ENCODE measurements at places on chromosomes 1 and 21.

DNA sequence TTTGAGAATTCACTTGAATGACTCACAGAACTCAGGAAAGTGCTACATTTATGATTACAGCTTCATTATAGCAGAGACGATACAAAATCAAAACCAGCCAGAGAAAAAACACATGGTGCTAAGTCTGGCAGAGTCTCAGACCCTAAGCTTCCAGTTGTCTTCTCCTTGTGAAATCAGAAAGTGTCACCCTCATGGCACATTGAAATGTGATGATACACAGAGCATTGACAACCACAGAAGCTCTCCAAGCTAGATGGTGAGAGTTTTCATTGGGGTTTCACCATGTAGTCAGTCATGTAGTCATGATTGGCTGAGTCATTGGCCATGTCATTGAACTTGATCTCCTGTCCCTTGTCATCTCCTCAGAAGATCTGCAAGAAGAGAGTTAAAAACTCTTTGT lies 526.6 kb downstream of the MRPL39 start:
- no peak for DNase-seq

- DNase-seq, result no peak
These were observed 49.2 kb upstream of the POFUT2 start for GRCh38 chr21:45336870-45337269.

- DNase-seq, result no peak
These were observed 10.1 kb upstream of the PADI1 start for GRCh38 chr1:17194615-17195528.

DNA sequence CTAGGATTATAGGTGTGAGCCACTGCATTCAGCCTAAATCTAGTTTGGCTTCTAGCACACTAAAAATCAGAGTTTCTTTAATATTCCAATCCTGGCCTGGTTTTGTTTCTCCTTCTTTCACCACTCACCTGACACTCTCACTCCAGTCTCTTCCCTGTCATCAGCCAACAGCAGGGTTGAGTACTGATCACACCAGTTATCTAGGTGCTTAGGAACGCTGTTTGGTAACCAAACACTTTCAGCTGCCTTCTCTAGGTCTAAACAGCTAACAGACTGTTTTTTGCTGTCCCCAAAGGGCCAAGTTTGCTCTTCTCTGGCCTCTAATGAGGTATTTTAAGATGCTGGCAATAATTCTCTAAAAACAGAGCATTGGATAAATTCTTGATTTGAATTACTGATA lies 17.7 kb upstream of the FRRS1 start:
- DNase-seq, result no peak

DNA sequence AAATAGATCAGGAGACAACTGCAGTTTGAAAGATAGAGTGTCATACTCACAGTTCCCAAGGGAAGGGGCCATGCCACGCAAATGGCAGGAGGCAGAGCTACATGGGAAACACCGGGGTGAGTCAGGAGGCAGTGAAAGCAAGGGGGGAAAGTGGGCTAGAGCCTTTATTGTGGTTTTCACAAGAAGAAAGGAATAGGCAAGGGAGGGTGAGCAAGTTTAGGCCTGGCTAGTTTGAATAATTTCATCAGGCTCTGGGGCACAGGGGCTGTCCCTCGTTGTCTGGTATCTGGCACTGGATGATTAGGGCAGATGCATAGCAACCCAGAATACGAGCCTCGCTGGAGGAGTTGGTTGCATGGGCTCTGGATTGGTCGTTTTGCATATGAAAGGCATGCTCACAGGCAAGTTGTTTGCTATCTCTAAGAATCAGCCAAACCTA lies 17.0 kb upstream of the ITLN2 start:
- DNase-seq, result no peak

DNA sequence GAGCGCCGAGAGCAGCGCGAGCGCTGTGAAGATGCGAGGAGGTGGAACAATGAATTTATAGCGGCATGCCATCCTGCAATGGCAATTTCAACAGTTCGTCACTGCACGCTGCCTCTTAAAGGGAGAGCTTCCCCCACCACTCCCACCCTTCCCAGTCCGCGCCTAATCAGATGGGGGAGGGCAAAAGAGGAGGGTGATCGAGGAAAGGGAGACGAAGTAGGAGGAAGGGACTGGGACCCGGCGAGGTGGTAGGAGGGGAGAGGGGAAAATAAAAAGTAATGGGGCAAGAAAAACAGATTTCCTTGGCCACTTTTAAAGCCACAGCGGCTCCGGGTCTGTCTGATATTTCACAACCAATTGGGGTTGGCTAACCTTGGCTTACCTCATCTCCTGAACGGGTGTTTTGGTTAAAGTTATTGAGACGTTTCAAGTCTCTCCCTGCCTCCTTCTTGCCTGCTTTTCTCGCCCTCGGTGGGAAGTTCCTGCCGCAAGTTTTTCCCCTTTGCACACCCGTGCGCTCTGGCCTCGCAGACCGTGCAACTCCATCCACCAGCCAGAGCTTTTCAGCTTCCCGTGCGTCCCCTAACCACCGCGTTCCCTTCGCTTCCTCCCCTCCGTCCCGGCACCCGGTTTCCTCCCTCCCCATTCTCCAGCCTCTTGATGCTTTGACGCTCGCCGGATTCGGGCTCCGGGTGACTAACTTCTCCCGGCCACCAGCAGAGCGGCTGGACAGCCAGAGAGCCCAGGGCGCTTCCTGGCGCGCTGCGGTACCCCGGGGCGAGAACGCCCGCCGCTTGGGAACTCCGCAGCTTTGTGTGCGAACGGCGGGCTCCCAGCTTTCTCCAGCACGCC lies at the start of gene ADAMTS5:
ADAMTS5 (minus strand) TSS at position 27 of the 852 bp plus-strand sequence. CDS start 697 bp downstream, outside the sequence.
- DNase-seq, result peak; percentile 40

DNA sequence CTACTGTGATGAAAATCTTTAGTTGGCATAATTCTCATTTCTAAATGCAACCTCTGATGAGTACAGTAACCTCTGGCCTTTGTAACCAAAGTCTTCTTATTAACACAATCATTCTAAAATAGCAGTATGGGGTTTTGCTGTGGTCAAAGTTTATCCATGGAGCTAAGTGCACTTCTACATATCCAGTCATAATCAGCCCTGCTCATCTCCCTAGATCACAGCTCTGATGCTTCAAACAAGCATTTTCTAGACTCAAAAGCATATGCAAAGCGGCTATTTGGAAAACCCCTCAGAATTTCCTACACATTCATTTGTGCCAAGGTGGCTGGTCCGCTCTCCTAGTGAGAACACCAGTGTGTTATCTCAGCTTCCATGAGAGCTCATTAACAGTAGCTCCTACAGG lies 418.6 kb downstream of the MRPL39 start:
- no peak for DNase-seq

GRCh38 chr1:201715801-201716741 lies 112.9 kb upstream of the IPO9 start:
- peak; percentile 85 for DNase-seq

- DNase-seq, result no peak
These were observed 54.5 kb upstream of the PPM1J start for GRCh38 chr1:112769611-112770010.

GRCh38 chr1:209761011-209761635 lies 5.3 kb downstream of the TRAF3IP3 start:
- no peak for DNase-seq

- DNase-seq, result no peak
These were observed 8.6 kb upstream of the LRRC8B start for GRCh38 chr1:89516055-89516454.

DNA sequence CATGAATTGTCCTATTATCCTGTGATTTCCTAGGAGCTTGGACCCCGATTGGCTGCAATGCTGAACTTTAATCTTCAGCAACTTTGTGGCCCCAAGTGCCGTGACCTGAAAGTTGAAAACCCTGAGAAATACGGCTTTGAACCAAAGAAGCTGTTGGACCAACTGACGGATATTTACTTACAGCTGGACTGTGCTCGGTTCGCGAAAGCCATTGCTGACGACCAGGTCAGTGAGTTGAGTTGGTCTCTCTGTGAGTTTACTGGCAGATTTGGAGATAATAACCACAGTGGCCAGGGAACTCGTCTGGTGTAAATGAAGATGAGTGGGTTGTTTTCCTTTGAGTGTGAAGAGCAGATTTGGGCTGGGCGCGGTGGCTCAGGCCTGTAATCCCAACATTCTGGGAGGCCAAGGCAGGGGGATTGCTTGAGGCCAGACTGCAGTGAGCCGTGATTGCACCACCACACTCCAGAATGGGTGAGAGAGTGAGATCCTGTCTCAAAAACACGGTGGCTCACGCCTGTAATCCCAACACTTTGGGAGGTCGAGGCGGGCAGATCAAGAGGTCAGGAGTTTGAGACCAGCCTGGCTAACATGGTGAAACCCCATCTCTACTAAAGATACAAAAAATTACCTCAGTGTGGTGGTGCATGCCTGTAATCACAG lies 39.1 kb upstream of the KIF1B start:
- DNase-seq, result no peak

GRCh38 chr1:112524251-112524650 lies 15.5 kb downstream of the WNT2B start:
- DNase-seq, result no peak

GRCh38 chr1:32892368-32893197 lies 6.3 kb downstream of the HPCA start:
- DNase-seq, result no peak

DNA sequence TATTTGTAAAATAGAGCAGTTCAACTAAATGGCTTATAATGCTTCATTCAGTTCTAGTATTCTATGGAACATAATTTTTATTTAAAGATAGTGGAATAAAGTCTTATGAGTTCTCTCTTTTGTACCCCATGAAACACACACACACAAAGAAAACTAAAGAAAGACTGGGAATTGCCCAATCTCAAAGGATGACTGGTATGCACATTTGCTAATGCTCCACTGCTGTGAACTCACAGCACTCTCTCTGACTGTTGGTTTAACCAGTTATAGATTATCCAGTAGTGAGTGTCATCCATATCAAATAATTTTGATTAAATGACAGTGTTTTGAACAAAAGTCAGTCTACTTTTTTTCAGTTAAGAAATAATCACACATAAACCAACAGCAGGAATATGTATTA lies 1082.4 kb upstream of the B3GALT2 start:
- no peak for DNase-seq
